Brain pericyte (primary cell): ENCODE measurements at places on chromosomes 5 and 9.

- DNase-seq = no peak
Observed at GRCh38 chr5:25393256-25393655, 748.5 kb upstream of the CDH10 start.

- DNase-seq = no peak
Observed at GRCh38 chr9:93288891-93289883, 105.2 kb downstream of the WNK2 start.

DNA sequence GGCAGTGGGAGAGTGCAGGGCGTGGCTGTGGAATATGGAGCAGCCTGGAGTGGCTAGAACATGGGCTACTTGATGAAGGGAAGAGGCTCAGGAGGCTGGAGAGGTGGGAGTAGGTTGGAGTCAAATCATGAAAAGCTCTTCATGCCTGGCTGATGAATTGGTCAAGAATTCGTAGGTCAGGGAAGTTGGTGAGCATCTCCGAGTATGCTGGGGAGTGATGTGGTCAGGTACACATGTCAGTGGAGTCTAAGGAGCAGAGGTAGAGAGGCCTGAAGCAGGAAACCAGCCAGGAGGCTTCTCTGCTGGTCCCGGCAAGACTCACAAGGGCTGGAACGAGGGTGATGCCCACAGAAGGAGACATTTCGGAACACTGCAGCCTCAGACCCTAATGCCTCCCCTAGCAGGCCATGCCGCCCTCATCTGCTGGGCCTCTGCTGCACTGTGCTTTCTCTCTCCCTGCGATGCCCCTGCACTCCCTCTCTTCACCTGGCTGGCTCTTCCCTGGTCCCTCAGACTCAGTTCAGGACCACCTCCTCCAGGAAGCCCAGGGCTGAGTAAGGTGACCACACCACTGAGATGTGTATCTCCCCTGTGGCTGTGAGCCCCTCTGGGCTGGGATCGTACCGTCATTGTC, 33.6 kb downstream of the TMOD1 start:
- no peak for DNase-seq

GRCh38 chr5:67268231-67269021, 71.8 kb upstream of the CD180 start:
- DNase-seq = peak; percentile 98

- DNase-seq = no peak
Observed at GRCh38 chr5:5278201-5278814, 138.2 kb downstream of the ADAMTS16 start.

- no peak for DNase-seq
Observed at GRCh38 chr9:135098400-135099105, 11.1 kb downstream of the OLFM1 start.

- no peak for DNase-seq
Observed at GRCh38 chr9:105694848-105695581, 674 bp downstream of the TMEM38B start.

DNA sequence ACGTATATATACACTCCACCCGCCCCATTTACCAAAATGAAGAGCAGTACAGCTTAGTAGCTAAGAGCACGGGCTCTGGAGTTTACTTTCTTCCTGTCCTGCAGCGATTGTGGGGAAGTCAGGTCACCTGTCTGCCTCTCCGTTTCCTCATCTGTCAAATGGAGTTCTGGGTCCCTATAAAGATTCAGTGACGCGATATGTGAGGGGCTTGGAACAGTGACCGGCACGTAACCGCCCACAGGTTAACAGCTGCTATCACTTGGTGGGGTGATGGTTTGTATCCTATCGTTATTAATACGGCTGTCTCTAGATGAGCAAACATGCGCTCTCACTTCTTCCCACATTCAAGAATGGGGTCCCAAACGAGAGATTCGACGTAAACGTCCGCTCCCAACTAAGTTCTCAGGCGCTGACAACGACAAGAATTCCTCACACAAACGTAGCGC, 426 bp downstream of the FAM114A2 start:
- DNase-seq = no peak

- DNase-seq = no peak
Observed at GRCh38 chr9:34171753-34172535, 6.9 kb upstream of the UBAP1 start.

GRCh38 chr5:115033861-115034260, 135.8 kb downstream of the TRIM36 start:
- DNase-seq = no peak

GRCh38 chr9:68685770-68686169, 19.3 kb upstream of the PIP5K1B start:
- no peak for DNase-seq

- DNase-seq = no peak
Observed at GRCh38 chr9:28092981-28093936, 520.0 kb upstream of the C9orf72 start.
